ENCODE measurements at places on chromosomes 6 and 20. TPM values are rescaled to one million over a fixed set of nuclear protein-coding genes. Genes with fewer than 3 reads are reported as not detected.

GRCh38 chr6:34132486-34133185, 13.3 kb downstream of the GRM4 start:
- DNase-seq, result peak; percentile 43
- no peaks in the 10 kb centered on the region for H3K36me3 ChIP-seq
- H3K4me1 ChIP-seq, result no peaks in the 10 kb centered on the region
- no peaks in the 10 kb centered on the region for H3K27me3 ChIP-seq
- no peak overlapping the region for H3K4me3 ChIP-seq

- H3K27ac ChIP-seq, result peak within 1 kb of the TSS; percentile 44
- no peaks in the 10 kb centered on the region for H3K36me3 ChIP-seq
- H3K27me3 ChIP-seq, result no peaks in the 10 kb centered on the region
- peak; percentile 25 for DNase-seq
- peaks cover 17% of the 10 kb centered on the region for H3K4me1 ChIP-seq
- peak within 1 kb of the TSS; percentile 19 for H3K4me3 ChIP-seq
Measured at GRCh38 chr20:38805502-38805957, at the start of gene PPP1R16B. Gene PPP1R16B, plus strand, starts transcription at chr20:38805697. Its CDS starts 30,229 bp downstream, at chr20:38835926.

DNA sequence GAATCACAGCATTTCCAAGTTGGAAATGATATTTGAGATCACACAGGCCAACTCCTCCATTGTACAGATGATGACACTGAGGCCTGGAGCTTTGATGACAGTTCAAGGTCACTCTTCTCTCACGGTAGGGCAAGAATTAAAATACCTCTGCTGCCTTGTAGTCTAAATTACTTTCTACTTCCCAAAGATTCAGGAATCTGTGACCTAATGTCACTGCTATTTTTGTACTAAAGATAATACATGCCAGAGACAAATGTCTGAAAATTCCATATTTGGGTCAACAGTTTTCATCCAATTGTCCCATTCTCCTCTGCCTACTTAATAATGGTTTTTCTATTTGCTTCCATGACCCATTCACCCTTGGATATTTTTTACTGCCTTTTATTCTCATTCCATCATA, 160.0 kb downstream of the SOD2 start:
- no peak overlapping the region for H3K27ac ChIP-seq
- no peaks in the 10 kb centered on the region for H3K27me3 ChIP-seq
- H3K4me3 ChIP-seq, result no peak overlapping the region
- H3K4me1 ChIP-seq, result no peaks in the 10 kb centered on the region

DNA sequence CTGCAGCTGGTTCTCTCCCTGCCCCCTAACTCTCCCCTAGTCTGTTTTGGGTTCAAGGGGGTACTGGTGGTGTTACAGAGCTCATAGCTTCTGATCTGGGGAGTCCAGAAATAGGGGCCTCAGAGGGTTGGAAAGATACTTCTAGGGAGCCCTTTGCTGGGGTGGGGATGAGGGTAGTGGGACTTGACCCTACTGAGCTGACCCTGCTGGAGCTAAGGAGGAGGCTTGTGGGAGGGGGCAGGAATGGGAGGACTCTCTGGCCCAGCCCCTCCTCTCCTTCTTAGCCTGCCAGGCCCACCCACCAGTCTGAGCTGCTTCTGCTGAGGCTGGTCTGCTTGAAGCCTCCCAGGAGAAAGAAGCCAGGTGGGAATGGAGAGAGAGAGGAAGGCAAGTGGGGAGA, at the start of gene EGFL8:
Gene EGFL8 (plus strand): TSS at position 301 of the 400 bp plus-strand sequence. CDS start 1,571 bp downstream, outside the sequence.
- H3K27me3 ChIP-seq, result no peaks in the 10 kb centered on the region
- H3K27ac ChIP-seq, result peak within 1 kb of the TSS; percentile 18
- DNase-seq, result no peak
- no peak within 1 kb of the TSS for H3K4me3 ChIP-seq
- H3K36me3 ChIP-seq, result no peaks in the 10 kb centered on the region

- DNase-seq, result no peak
- no peaks in the 10 kb centered on the region for H3K27me3 ChIP-seq
- no peak overlapping the region for H3K27ac ChIP-seq
Measured at GRCh38 chr6:116445102-116445501, 16.1 kb upstream of the CALHM6 start.

- no peaks in the 10 kb centered on the region for H3K27me3 ChIP-seq
- no peaks in the 10 kb centered on the region for H3K36me3 ChIP-seq
- peak overlapping the region; percentile 56 for H3K4me3 ChIP-seq
- peaks cover 54% of the 10 kb centered on the region for H3K4me1 ChIP-seq
- DNase-seq, result peak; percentile 66
Measured at GRCh38 chr6:41546866-41547798, 951 bp downstream of the FOXP4 start.

- DNase-seq, result no peak
- no peak overlapping the region for H3K27ac ChIP-seq
- H3K4me1 ChIP-seq, result peaks cover 10% of the 10 kb centered on the region
- H3K4me3 ChIP-seq, result no peak overlapping the region
- H3K36me3 ChIP-seq, result no peaks in the 10 kb centered on the region
Measured at GRCh38 chr20:47859278-47859677, 74.0 kb upstream of the SULF2 start.

- no peaks in the 10 kb centered on the region for H3K27me3 ChIP-seq
- H3K4me1 ChIP-seq, result no peaks in the 10 kb centered on the region
- no peak overlapping the region for H3K27ac ChIP-seq
- H3K36me3 ChIP-seq, result no peaks in the 10 kb centered on the region
Measured at GRCh38 chr20:57003012-57003411, 263.4 kb downstream of the BMP7 start.

The SAPCD1 gene
- 2.6 TPM for total RNA-seq

The CLIC5 gene
- total RNA-seq, result 1.6 TPM

The DIDO1 gene
- total RNA-seq, result 38.4 TPM

The HRH3 gene
- total RNA-seq, result not detected

The CDSN gene
- not detected for total RNA-seq

The THBD gene
- total RNA-seq, result 14.3 TPM

The GRM4 gene
- total RNA-seq, result not detected
